ENCODE measurements at places on chromosomes 11 and 22. TPM values are rescaled to one million over a fixed set of nuclear protein-coding genes. Genes with fewer than 3 reads are reported as not detected.

DNA sequence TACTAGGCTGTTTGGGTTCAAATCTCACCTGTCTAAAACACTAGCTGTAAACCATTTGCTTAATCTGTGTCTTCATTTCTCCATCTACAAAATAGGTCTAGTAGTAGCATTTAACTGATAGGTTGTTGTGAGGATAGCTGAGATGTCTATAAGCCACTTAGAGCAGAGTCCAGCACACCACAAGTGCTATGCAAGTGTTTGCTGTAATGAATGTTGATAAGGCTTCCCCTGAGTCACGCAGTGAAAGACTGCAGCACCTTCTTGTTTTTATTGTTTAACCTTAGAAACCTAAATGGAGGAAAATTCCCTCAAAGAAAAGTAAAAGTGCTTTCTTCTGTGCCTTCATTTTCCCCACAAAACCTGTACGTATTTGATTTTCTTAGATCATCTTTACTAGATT, 23.1 kb upstream of the LDHA start:
- DNase-seq: no peak

DNA sequence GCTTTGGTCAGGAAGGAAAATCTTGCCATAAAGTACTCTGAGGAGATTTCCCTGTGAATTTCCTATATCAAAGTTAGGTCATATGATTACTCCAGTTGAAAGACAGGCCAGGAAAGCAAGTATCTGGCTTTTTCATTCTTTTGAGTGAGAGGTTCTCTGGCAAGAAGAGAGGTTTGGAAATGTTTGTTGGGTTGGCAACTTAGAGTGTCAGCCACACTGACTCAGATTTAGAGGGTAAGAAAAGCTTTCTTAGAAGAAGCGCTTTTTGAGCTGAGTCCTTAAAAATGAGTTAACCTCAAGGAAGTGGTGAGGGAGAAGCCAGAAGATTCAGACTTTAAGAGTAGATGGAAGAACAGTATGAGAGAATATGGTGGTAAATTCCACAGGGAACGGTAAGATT, 86.1 kb upstream of the BDNF start:
- no peak for DNase-seq

SLC22A8 gene
- not detected for total RNA-seq

DNA sequence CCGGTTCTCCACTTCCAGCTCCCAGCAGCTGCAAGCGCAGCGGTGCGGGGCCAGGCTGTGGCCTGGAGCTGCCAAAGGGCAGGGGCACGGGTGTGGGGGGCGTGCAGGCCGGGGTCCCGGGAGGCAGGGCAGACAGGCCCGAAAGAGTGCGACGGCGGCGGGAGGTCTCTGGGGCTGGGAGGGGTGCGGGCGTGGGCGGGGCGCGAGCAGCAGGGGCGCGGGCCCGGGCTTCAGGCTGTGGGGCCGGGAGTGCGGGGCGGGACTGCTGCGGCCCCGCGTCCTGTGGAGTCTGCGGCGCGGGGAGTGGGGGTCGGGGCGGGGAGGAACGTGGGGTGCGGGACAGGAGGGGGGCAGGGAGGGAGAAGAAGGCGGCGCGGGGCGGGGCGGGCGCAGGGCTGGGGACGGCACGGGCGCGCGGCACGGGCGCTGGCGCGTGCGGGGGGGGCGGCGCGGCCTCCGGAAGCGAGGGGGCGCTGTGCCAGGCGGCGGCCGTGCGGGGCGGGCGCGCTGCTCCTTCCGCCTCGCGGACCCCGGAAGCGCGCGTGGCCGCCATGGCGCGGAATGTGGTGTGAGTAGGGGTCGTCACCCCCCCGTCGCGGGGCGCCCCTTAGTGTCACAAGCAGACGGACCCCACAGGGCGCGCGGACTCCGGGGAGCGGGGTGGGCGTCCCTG, at the start of gene MRPL23:
TSS of gene MRPL23 (plus strand) at position 521 of the 673 bp plus-strand sequence. CDS start at position 552, 31 bp downstream.
- no peak for DNase-seq

DNA sequence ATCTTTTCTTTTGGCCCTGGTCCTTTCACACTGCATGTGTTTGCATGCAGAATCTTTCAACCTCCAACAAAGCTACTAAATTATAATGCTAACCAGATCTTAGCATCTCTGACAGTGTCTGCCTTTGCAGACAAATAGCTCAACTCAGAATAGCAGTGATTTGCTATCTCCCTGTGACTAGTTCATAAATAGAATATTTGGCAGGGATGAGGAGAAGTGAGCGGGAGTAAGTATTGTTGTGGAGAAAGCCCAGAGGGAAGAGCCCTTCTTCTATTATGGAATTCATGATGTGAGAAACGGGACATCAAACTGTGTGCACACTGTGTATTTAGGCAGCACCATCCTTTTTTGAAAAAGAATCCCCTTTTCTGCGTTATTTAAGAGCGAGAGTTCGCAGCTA, 288.0 kb upstream of the CHORDC1 start:
- no peak for DNase-seq

DNA sequence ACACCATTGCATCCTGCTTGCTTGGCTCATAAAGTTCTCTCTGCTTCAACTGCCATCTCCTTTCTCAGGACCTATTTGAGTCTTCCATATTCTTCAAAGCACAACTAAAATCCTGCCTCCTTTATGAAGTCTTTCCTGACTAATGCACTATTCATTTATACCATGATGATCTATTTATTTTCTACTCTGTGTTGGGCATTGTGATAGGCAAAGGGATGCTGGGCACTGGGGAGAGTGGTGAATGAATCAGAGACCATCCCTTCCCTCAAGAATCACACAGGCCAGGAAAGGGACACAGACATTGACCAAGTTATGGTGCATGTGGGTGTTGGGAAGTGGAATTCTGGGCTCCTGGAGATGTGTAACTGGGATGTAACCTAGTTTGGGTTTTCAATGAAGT, 86.9 kb downstream of the CACNG2 start:
- no peak for DNase-seq

OR8G1 gene
- total RNA-seq: under 0.01 TPM

DNA sequence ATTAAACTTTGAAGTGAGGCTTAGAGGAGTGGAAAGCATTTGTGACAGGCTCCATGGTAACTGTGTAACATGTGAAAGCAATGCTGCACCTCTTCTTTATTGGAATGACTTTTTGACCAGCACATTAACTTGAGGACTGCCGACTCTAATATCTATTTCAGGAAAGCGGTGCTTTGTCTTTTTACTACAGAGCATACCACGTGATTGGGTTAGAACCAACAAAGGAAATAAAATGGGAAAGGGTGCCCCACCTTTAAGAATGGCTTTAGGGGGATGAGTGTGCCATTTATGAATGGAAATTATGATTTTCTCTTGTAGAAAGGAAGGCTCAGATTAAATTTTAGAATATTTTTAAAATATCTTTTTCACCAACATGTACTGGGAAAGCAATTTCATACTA, 57.3 kb upstream of the VPREB1 start:
- no peak for DNase-seq

ASRGL1 gene
- total RNA-seq: 1.3 TPM

- DNase-seq: no peak
Measured at GRCh38 chr22:45305456-45306075, 4.2 kb upstream of the FAM118A start.

DNA sequence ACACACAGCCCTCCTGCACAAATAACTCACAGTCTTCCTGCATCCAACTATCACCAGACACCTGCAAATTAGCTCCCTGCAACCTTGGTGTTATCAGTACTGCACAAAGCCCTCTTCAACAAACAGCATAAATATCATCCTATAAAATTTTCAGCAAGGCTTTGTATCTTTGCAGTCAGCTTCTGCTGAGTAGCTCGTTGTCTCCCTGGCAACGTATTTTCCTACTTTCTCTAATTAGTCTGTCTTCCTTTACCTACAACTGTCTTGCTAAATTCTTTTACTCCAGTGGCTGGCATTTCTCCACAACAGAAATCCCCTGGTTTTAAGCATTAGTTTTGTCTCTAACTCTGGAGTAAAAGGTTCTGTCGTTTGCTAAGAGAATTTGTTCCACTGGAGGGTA, 3.9 kb downstream of the OR8D4 start:
- no peak for DNase-seq

GRCh38 chr11:126405374-126405773, 49.9 kb downstream of the ST3GAL4 start:
- DNase-seq: no peak

DNA sequence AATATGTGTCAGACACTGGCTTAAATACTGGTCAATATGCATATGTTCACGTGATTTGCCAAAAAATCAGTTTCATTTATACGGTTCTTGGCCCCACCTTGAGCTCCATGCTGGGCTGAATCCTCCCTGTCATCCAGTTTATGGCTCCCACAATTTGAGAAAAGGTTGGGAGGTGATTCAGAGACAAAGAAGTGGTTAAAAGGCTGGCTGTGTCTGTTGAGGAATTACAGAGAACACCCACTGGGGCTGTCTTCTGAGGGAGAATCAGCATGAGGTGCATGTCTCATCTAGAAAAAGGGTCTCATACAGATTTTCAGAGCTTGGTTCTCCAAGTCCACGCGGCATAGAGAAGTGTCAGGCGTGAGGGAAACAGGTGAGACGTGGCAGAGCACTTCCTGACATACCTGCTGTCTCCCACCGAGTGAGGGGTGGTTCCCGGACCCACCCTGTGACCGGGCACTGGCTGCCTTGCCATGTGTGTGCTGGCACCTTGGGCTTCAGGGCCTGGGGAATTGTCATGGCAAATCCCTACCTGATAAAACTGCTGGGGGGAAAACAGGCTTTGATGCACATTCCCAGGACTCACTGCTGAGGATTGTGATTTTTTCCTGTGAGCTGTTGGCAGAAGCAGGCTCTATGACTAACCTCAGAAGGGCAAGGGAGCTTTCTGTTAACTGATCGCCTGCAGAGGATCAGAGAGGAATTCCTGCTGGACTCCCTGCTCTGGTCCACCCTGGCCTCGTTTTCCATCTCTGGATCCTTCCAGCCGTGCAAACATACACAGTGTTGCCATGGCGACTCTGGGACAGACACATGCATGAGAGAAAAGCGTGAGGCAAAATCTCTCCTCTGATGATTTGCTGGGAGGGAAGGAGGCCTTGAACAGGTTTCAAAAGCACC, 223.6 kb downstream of the ADAMTS15 start:
- DNase-seq: peak; percentile 87

- DNase-seq: peak; percentile 78
Measured at GRCh38 chr22:45290410-45290936, 5.7 kb downstream of the UPK3A start.

DNA sequence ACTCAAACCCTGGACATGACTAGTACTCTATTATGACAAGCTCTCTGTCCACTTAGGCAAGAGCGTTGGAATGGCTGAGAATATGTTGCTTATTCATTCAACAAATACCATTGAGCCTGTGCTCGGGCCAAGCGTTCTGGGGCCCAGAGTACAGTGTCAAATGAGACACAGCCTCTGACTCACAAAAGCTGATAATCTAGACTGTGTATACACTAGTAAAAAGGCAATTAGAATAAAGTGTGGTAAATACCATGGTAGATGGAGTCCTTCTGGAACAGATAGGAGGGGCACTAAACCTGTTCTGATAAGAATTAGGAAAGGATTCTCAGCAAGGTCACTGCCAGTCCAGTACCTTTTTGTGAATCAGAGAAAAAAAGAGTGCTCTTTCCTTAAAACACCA, 24.7 kb downstream of the KCNE3 start:
- peak; percentile 51 for DNase-seq

RTN4RL2 gene
- total RNA-seq: not detected

DNA sequence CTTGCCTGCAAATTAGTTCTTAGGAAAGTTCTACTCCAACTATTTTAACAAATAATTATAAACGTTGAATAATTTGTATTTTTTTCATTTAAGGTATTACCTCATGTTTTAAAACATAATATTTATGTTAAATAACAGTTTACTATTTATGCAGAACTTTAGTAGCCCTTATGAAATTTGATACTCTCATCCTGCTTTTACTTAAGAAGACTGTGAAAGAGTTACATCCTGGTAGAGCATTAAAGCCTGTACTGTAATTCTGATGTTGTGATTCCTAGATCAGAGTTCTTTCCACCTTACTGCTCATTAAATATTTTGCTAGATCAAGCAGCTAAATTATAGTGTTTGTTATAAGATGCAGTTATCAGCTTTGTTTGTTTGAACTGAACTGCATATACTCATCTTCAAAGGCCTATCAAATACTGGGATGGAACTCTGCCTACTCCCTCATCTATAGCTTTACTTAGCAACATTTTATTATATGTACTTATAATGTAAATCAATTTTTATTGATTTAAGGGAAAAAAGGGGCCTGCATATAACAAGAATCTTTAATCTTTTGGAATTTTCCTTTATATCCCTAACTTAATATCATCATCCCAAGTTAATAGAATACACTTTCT, 304.2 kb downstream of the DYNC2H1 start:
- peak; percentile 39 for DNase-seq

GRCh38 chr11:59184691-59185339, 12.9 kb downstream of the DTX4 start:
- no peak for DNase-seq

CDON gene
- total RNA-seq: 2.3 TPM

DGCR6 gene
- total RNA-seq: 2.2 TPM

GRCh38 chr11:134125507-134125906, 56.6 kb downstream of the JAM3 start:
- DNase-seq: no peak

- DNase-seq: no peak
Measured at GRCh38 chr11:65090628-65091027, 5.4 kb upstream of the VPS51 start.

GRCh38 chr22:47094861-47095330, 332.4 kb downstream of the TBC1D22A start:
- peak; percentile 39 for DNase-seq

DNA sequence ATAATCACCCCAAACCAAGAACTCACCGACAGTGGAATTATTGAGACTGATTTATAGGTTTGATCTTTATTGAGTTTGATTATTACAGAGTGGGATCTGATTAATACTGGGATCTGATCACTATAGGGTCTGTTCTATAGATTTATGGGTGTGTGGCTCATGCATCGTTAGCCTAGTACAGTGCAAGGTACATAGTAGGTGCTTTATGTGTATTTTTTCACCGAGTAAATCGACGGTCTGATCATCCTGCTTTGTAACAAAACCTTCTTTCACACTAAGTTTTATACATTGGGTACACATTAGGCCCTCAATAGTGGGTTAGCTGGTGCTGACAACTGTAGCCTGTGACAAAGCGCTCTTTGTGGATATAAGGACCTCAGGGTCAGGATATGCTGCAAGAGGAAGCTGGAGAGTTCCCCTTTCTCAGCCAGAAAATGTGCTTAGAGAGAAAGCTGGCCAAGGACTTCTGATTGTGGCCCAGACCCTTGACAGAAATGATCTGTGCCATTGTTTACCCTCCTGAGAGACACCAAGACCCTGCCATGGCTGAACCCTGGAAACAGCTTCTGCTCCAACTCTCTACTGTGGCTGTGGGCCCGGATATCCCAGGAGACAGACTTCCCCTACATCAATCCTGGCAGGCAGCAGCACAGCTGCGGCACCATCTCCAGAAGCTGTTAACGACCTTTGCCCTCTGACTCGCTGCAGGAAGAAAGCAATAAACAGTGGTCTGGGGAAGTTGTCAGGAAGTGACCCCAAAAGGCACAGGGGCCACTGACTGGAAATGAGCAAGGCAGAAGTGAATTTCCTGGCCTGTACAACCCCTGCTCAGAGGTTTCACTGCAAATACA, 16.1 kb upstream of the TPP1 start:
- peak; percentile 81 for DNase-seq

GRCh38 chr11:74620531-74620930, 28.1 kb downstream of the POLD3 start:
- no peak for DNase-seq

PTDSS2 gene
- total RNA-seq: 31.5 TPM

- peak; percentile 27 for DNase-seq
Measured at GRCh38 chr11:100557830-100558611, 129.1 kb upstream of the ARHGAP42 start.
